ENCODE measurements at places on chromosomes 7 and 10.

DNA sequence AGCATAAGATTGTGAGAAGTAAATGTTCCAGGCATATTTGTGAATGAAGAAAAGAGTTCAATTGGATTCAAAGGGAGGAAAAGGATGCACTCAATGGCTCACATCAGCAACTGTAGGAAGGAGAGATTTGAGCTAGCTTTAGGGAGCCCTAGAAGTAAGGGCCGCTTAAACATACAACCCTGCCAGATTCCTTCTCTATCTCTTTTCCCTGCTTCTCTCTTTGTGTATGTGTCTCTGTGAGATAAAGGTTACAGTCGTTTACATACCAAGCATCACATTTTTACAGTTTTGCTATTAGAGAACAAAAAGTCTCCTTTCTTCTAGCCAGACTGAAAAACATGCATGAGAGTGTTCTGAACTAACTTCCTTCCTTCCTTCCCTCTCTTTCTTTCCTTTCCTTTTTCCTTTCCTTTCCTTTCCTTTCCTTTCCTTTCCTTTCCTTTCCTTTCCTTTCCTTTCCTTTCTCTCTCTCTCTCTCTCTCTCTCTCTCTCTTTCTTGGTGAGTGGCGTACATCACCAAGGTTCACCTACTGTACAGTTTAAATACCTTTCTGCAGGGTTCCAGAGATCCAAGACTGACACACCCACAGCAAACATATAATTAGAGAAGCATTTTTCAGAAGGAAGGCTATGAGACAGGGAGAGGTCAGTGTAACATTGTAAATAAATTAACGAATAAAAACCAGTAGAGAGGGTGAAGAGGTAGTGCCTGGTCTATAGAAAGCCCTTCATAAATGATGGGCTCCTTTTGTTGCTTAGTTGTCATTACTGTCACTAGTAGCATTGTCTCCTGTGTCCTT lies 240.4 kb downstream of the ARL4A start:
- no peak for DNase-seq

- DNase-seq = no peak
Measured at GRCh38 chr7:92569137-92569536, 21.1 kb downstream of the FAM133B start.

DNA sequence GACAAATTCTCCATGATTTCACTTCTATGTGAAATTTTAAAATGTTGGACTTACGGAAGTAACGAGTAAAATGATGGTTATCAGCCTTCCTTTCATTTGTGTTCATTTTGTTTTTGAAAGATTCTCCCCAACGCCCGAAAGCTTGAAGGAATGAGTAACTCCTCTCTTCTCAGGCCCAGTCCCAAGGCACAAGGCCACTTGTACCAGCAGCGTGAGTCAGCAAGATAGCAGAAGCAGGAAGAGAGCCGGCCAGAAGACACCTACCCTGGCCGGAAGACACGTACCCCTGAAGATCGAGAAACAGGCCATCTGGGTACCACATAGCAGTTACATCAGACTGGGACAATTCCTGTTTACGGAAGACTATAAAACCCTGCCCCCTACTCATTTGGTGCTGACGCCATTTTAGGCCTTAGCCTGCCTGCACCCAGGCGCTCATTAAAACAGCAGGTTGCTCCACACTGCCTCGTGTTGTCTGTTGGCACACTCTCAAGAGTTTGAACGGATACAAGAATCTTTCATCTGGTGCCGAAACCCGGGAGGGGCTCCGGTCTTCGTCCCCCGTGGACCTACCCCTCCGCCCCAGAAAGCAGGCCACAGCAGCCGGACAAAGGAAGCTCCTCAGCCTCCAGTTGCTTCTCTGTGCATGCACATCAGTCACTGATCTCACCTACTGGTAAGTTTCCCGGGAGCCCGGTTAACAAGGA lies 60.4 kb downstream of the LRRC17 start:
- DNase-seq = no peak

GRCh38 chr10:96270571-96270970 lies 798 bp downstream of the BLNK start:
- DNase-seq = no peak

DNA sequence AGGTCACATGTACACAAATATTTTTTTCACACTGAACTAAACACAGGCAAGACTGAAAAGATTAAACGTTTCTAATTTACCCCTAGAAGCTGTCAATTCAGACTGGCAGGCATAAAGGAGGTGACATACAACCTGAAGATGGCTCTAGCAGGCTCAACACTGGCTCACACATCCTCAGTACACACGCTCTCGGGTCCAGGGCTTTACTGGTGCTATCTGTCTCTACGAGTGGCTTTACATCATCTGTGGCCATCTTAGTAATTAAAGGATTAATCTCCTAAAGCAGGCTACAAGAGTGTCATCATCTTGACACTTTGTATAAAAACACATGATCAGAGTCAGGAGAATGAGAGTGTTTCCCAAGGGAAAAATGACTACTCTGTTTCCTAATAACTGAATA lies 57.3 kb downstream of the COPG2 start:
- DNase-seq = no peak

- DNase-seq = no peak
Measured at GRCh38 chr10:99926925-99927720, 82.6 kb downstream of the DNMBP start.

- no peak for DNase-seq
Measured at GRCh38 chr7:35717013-35717412, 22.1 kb upstream of the HERPUD2 start.

DNA sequence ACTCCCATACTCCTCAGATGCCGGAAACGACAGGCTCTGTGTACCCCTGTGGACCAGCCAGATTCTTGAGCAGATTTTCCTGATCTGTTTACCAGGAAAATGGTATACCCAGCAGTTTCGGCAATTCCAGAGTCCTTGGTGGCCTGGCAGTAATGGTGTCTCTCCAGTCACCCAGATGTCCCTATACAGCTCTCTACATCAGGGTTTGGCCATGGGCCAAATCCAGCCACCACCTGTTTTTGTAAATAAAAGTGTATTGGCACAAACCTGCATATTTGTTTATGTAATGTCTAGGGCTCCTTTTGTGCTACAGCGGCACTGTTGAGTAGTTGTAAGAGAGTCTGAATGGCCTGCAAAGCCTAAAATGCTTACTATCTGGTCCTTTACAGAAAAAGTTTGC lies 491.3 kb downstream of the RPS24 start:
- no peak for DNase-seq
